ENCODE measurements at places on chromosomes 2 and 18.

GRCh38 chr2:238019962-238020361 is 40.8 kb upstream of the SCLY start:
- DNase-seq = no peak

GRCh38 chr2:211709389-211709788 is 829.2 kb downstream of the ERBB4 start:
- no peak for DNase-seq

DNA sequence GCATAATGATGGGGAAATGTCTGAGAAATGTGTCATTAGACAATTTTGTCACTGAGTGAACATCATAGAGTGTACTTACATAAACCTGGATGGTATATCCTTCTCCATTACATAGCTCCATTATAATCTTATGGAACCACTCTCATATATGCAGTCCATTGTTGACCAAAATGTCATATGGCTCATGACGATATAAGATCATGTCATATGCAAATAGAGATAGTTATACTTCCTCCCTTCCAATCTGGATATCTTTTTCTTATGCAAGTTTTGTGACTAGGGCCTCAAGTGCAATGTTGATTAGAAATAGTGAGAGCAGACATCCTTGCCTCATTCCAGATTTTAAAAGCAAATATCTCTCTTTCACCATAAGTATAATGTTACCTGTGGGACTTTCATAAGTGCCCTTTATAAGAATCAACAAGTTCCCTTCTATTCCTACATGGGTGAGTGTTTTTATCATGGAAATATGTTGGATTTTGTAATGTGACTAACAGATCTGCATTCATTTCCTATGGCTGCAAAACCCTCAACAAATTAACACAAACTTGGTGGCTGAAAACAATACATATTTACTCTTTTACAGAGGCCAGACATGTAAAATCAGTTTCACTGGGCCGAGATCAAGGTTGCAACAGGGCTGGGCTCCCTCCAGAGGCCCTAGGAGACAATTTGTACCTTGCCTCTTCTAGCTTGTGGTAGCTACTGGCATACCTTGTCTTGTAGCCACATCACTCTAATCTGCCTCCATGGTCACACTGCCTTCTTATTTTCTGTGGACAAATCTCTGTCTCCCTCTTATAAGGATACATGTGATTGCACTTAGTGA is 21.6 kb upstream of the SULT1C4 start:
- no peak for DNase-seq

DNA sequence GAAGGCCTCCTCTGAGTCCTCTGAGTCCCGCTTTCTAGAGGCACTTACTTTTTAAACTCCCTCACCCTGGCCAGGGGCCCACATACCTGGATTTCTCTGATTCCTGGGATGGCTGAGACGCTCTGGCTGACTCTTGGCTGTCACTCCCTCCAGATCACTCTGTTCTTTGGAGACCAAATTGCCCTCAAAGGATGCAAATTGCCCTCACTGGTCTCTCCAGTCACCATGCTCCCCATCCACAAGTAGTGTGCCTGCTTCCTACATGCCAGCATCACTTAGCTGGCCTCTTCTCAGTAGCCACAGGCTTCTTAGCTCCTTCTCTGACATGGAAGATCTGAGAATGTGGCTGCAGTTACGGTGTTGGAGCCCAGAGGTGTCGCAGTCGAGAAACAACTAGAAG is 41.3 kb upstream of the CCDC68 start:
- no peak for DNase-seq

GRCh38 chr2:176492583-176492982 is 223.3 kb downstream of the MTX2 start:
- DNase-seq = no peak

DNA sequence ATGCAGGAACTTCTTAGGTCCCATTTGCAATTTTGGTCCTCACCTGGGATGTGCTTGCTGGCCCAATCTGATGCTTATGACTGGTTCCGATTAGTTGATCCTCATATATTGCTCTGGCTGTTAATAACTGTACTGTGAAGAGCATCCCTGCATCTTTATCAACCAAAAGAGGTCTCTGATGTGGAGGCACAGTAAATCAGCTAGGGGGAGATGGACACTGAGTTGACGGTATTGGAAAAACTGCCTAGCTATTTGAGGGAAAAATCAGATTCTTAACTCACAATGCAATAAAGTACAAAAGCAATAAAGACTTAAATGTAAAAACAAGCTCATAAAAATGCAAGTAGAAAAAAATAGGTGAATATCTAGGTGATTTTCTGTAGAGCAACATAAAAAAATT is 188.0 kb upstream of the TCF4 start:
- DNase-seq = no peak

DNA sequence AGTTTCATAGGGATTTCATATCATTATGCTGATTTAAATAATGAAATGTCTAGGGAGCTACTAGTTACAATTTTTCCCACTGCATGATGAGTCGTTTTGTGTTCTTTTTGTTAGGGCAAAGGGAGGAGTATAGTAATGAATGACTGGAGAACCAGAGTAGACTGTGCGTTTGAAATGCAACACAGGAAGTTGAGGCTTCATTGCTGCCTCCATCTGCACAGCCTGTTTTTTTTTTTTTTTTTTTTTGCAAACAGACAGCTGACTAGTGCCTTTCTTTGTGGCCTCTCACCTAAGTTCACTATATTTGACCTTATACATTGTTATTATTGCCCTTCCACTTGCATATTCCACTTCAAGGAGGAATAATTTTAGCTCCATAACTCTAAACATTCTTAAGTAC is 286.7 kb upstream of the LRRTM1 start:
- DNase-seq = no peak

DNA sequence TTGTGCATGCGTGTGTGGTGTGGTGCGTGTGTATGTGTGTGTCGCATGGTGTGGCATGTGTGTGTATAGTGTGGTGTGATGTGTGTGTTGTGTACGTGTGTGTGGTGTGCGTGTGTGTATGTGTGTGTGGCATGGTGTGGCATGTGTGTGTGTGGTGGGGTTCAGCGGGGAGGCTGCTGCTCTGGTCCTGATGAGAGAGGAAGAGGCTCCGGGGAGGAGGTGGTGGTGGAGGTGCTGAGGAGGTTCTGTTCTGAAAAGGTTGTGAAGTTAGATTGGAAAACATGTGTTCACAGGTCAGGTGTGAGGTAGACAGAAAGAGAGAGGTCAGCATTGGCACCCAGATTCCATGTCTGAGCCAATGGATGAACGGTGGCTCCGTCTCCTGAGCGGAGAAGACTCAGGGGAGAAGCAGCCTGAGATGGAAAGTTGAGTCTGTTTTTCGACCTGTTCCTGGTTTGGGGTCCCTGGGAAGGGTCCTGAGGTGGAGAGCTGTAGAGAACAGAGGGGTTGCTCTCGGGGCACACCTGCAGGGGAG is 67.2 kb upstream of the HDAC4 start:
- DNase-seq = no peak

DNA sequence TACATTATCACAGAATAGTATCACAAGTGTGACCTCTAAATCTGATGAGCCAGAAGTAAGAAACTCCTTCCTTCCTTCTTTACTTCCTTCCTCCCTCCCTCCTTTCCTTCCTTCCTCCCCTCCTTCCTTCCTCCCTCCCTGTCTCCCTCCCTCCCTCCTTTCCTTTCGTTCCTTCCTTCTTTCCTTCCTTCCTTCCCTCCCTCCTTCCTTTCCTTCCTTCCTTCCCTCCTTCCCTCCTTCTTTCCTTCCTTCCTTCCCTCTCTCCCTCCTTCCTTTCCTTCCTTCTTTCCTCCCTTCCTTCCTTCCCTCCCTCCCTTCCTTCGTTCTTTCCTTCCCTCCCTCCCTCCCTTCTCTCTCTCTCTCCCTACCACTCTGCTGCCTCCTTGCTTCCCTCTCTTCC is 359.2 kb downstream of the OSR1 start:
- DNase-seq = no peak

GRCh38 chr18:63195326-63196159 is 124.0 kb downstream of the BCL2 start:
- DNase-seq = no peak

Data from activated CD8-positive, alpha-beta memory T cell treated with anti-CD3 and anti-CD28 coated beads for 1 hour (primary cell).